ENCODE measurements at places on chromosomes 12 and 14.

DNA sequence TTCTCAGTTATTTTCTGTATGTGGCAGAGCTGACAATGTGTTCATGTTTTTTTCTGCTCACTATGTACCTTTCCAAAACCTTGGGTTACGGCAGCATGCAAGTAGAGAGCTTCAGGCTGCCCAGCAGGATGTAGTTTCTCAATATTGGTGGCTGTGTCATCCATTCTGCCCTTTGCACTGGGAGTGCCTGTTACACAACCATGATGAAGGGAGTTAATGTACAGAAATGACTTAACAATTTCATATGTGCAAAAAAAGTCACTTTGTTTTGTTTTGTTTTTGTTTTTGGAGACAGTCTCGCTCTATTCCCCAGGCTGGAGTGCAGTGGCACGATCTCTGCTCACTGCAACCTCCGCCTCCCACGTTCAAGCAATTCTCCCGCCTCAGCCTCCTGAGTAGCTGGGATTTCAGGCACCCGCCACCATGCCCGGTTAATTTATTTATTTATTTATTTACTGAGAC is 6.1 kb upstream of the CNIH1 start:
- DNase-seq = no peak

DNA sequence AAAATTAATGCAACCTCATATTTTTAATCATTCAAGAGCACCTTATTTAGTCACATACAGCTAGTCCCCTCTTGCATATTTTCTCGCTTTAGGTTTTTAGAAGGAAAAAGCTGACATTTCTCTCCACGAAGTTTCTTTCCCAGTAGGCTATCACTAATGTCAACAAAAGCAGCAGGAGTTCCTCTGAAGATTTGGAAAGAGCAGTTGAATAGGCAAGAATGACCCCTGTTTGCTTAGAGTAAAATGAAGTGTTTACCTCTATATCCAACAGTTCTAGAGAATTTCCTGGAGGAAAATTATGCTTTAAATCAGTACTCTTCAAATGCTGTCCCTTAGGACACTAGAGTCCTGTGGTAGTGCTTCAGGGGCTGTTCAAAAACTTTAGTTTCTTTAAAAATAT is 188.1 kb upstream of the PRKD1 start:
- DNase-seq = no peak

DNA sequence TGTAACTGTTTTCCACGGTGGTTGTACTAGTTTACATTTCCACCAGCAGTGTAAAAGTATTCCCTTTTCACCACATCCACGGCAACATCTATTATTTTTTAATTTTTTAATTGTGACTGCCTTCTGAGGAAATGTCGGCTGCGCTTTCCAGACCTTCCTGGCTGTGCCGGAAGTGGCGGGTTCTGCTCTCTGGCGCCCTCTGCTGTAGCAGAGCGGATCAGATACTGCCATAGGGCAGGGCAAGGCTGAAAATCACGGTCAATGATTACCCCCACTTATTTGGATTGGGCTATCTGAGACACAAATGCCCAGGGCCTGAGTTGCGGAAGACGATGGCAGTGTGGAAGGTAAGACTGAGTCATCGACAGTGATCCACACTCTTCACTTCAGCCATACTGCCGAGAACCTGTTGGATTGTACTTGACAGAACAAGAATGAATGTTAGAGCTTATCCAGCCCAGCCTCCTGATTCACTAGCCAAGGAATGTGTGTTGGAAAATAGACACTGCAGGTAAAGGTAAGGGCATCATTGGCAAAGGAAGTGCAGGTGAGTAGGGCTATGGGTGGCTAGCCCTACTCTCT is 124.2 kb downstream of the NTF3 start:
- DNase-seq = no peak

GRCh38 chr12:12938541-12938940 is 13.4 kb downstream of the GPRC5D start:
- no peak for DNase-seq

DNA sequence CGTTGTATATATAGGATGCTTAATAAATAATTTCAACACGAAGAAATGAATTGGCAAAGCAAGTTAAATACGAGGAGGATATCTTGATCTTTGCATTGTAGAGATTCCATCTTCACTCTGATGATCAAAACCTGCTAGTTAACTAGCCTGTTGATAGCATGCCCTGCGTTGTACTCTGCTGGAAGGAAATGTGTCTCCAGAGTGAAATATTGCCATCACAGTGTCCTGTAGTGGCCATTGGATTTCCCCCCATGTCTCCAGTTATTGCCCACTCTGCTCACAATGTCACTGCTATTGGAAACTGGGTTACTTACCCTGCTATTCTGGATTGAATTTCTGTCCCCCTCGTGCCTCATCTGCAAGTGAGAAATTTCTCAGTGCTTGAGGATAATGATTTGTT is 109.6 kb downstream of the PLEKHA5 start:
- no peak for DNase-seq

- no peak for DNase-seq
Observed at GRCh38 chr14:36700651-36701050, 39.0 kb downstream of the PAX9 start.

DNA sequence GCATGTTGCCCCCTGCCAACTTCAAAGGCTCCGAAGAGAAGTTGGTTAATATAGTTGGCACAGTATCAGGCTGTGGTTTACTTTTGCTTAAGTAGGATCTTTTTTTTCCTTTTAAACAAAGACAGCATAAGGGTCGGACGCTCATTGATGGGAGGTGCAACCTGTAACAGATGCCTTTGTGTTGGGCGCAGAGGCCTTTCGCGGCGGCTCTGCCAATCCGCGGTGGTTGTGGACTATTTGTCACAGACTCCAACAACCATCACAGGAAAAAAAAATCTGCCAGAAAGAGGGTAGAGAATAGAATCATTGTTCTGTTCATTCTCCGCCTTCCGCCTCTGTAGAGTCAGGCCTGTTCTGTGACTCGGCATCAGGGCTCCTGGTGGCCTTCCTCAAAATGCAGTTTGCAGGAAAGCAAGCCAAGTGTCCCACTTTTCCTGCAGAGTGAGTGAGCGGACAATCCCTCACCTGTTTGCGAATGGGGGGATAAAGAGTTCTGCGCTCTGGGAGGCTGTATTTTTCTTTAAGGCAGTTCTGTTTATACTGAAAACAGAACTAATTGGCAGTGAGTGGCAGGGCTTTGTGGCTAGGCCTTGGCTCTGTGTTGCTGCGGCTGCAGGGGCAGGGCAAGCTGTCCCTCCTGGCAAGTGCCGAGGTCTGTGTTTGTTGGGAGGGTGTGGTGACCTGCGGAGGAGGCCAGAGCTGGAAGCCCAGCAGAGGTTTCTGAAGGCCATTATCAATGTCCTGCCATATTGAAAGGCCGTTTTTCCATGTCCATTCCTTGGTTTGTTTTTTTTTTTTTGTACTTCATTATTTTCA is 83.0 kb upstream of the PIWIL1 start:
- no peak for DNase-seq

- peak; percentile 78 for DNase-seq
Observed at GRCh38 chr14:87878959-87879358, 114.0 kb downstream of the GALC start.

DNA sequence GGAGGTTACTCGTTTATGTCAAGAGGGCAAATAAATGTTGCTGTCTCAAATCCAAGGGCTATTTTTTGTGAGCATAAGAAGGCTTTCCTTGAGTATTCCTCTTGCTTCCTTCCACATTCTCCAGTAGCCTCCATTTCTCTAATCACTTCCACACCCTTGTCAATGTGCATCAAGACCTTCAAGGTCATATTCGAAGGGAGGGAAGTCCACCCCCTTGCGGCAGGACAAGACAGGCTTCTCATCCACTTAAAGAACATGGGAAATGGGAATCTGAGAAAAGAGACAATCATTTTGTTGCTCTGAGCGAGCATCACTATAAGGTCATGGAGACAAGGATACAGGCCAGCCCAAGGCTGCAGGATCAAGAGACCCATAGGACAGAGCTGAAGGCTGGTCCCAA is 13.2 kb upstream of the DHRS2 start:
- no peak for DNase-seq

- no peak for DNase-seq
Observed at GRCh38 chr12:32874975-32875374, 21.6 kb downstream of the PKP2 start.

DNA sequence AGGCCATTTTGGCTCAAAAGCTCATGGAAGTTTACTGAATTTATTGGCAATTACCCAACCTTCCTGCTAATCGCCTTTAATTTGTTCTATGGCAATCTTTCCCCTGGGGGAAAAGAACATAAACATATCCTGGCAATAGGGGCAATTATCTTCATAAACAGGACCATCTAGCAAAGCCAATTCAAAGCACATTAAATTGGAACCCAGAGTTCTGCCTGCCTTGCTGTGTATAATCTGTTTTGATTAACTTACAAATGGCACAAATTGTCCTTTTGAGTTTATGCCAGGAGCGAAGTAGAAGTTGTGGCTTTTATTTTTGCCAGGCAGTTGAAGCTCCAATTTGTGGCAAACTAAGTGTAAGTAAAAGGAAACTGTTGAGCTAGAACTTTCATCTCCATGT is 68.6 kb downstream of the C12orf50 start:
- DNase-seq = no peak

DNA sequence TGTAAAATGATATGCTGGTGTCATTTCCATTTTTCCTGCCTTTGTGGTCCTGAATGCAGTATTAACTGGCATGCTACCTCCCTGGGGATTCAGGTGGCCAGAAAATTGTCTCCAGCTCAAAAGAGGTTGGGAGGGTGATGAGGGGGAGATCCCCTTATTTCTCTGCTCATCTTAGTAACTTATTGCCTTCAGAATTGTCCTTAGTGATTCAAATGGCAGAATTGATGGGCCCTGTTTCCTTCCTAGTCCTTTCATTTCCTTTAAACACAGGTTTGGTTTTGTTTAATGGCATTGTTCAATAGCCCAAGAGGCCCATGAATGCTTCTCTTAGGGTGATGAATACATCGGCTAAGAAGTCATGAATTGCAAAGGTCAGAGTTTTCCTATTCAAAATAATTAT is 207.0 kb downstream of the SLC41A2 start:
- DNase-seq = no peak

DNA sequence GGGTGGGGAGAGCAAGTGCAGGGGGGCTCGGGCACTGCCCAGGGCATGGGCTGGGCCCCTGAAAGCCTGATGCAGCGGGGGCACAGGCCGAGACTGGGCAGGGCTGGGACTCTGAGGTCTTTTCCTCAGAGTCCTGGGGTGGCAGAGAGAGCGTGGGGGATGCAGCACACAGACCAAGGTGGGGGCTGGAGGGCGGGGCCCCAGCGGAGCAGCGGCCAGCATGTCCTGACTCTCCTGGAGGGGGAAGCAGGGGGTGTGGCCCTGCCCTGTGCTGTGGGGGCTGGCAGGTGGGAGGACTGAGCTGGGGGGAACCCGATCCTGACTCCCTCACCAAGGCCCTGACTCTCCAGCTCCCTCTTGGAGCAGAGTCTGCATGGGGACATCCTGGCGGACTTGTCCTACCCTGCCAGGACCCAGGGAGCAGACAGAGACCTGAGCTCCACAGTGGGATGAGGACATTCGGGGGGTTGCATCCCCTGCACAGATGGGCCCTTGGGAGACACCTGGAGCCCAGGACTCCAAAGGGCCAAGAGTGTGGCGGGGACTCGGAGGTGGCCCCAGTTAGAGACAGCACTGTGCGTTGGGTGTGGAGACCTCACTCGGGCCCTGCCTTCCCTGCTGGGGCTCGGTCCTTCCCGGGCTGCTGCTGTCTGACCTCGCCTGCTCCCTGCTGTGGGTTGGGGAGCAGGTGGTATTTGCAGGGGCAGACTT is 326.1 kb downstream of the TMEM121 start:
- no peak for DNase-seq

GRCh38 chr12:53214221-53214620 is 7.2 kb upstream of the ITGB7 start:
- DNase-seq = no peak

GRCh38 chr14:89578156-89578555 is 161.1 kb upstream of the FOXN3 start:
- peak; percentile 54 for DNase-seq

DNA sequence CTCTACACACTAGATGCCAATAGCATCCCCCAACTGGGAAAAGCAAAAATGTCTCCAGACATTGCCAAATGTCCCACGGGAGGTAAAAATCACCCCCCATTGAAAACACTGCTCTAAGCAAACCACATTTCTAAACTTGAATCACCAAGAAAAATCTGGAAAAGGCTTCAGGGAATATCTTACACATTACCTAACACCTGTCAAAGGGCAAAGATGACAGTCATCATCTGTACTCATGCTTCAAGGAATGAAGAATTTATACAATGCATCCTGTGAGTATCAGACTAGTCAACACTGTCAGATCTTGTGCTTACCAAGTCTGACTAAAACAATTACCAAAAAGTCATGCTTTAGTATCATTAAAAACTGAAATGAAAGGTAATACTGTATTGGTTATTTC is 161.6 kb upstream of the SOX5 start:
- peak; percentile 64 for DNase-seq

DNA sequence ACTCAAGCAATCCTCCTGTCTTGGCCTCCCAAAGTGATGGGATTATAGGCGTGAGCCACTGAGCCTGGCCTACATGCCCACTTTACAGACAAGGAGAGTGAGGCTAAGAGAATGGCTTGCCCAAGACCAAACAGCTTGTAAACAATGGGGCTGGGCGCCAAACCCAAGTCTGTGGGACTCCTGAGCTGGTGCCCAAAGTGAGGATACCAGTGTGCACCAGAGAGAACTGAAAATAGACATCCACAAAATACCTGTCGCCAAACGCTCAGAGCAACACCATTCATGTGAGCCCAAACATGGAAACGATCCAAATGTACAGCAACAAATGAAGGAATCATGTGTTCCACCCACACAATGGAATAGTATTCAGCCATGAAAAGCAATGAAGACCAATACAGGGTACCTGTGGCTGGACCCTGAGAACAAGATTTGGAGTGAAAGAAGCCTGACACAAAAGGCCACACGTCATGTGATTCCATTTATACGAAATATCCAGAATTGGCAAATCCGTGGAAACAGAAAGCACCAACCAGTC is 38.2 kb downstream of the CCNK start:
- DNase-seq = no peak

DNA sequence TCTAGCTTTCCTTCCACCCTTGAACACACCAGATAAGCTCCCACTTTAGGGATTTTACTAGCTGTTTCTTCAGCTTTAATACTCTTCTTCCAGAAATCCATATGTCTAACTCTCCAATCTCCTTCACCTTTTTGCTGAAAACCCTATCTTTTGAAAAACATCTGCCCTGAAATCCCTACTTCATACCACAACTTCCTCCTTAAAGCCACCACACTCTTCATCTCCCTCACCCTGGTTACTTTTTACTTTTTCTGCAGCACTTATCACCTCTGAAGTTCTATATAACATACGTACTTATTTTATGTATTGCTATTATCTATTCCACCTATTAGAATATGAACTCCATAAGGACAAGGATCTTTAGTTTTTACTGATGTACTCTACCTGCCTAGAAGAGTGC is 28.6 kb upstream of the PTPRQ start:
- no peak for DNase-seq

- peak; percentile 34 for DNase-seq
Observed at GRCh38 chr12:55908726-55909512, 18.8 kb downstream of the PYM1 start.

- DNase-seq = peak; percentile 70
Observed at GRCh38 chr12:100234591-100235304, 32.1 kb downstream of the DEPDC4 start.

DNA sequence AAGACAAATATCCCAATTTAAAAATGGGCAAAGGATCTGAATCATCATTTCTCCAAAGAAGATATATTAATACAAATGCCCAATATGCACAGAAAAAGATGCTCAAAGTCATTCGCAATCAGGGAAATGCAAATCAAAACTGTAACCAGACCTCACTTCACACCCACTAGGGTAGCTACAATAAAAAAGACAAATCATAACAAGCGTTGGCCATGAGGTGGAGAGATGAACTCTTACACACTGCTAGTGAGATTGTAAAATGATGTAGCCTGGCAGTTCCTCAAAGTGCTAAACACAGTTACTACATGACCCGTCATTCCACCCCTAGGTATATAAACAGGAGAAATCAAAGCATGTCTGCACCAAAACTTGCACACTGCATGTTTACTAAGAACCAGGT is 30.4 kb downstream of the CDC42BPB start:
- DNase-seq = no peak

All from fibroblast of upper back skin (primary cell).